ENCODE measurements at places on chromosomes 2 and 18.

DNA sequence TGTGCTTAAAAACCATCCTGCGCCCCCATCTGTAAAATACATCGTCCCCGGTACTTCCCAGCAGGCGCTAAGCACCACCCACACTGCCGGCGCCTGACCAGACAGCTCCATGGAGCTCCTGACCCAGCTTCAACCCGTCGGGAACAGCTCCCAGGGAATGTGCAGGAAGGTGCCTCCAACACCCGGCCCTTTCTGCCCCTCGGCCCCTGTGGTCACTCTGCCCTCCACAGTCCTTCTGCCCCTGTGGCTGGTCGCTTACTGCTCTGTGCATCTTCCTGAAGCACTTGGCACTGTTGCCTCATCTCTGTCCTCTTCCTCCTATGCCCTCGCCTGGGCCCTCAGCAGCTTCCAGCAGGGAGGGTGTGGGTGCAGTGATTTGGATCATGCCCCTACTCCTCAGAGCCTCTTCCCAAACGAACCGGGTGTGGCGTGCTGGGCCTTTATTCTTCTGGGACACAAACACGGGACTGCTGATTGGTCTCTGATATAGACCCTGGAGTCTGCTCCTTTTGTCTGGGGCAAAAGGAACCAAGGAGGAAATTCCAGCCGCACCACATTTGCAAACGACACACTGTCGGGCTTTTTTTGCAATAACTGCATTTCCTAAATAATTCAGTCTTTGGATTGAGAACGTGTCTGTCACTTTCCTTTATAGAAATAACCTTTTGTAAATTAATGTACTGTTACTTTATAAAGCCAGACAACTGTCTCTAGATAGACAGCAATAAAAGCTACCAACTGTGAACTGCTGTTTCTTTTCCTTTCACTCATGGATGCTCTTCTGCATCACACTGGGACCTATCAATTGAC lies 65.9 kb downstream of the ADI1 start:
- DNase-seq = no peak

DNA sequence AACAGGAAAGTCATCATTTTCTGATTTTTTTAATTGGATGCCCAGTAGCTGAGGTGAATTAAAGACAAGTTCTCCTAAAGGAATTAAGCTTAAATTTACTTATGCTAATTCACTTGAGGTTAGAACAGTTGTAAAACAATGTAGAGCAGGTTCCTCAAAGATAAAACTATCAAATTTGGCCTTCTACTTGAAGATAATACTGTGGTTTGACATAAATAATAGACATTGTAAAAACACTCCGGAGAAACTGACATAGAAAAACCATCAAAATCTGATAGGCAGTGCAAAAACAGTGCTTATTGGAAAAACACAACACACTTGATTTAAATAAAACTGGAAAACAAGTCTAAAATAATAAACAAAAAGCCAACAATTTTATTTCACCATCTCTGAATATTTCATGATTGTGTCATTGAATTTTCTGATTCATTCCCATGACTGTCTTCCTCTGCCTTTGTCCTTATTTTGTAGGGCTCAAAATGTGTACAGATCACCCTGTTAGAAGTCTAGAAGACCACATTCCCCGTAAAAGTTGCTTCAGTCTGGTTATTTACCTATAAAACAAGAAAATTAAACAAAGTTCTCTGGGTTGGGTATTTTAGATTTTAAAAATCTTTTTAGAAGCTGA lies 28.3 kb upstream of the SLC40A1 start:
- no peak for DNase-seq

DNA sequence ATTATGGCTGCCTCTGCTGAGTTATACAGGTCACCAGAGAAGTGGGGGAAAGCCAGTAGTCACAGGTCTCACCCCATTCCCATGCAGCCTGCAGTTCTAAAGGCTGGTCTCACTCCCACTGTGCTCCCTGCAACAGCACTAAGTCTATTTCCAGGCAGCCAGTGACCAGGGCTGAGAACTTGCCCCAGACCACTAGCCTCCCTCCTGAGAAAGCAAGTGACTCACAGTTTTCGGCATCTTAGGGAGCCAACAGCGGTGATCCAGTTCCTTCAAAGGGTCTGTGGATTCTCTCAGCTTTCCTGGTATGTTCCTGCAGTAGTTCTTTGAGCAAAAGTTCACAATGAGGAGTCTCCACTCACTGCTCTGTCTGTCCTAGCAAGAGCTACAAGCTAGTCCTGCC lies 329.6 kb upstream of the MAP2 start:
- no peak for DNase-seq

DNA sequence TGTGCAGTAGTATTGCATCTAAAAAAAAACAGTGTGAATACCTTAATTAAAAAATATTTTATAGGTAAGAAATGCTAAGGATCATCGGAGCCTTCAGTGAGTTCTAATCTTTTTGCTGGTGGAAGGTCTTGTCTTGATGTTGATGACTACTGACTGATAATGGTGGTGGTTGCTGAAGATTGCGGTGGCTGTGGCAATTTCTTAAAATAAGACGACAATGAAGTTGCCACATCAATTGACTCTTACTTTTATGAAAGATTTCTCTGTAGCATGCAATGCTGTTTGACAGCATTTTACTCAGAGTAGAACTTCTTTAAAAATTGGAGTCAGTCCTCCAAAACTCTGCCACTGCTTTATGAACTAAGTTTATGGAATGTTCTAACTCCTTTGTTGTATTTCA lies 36.2 kb downstream of the GLS start:
- DNase-seq = no peak

DNA sequence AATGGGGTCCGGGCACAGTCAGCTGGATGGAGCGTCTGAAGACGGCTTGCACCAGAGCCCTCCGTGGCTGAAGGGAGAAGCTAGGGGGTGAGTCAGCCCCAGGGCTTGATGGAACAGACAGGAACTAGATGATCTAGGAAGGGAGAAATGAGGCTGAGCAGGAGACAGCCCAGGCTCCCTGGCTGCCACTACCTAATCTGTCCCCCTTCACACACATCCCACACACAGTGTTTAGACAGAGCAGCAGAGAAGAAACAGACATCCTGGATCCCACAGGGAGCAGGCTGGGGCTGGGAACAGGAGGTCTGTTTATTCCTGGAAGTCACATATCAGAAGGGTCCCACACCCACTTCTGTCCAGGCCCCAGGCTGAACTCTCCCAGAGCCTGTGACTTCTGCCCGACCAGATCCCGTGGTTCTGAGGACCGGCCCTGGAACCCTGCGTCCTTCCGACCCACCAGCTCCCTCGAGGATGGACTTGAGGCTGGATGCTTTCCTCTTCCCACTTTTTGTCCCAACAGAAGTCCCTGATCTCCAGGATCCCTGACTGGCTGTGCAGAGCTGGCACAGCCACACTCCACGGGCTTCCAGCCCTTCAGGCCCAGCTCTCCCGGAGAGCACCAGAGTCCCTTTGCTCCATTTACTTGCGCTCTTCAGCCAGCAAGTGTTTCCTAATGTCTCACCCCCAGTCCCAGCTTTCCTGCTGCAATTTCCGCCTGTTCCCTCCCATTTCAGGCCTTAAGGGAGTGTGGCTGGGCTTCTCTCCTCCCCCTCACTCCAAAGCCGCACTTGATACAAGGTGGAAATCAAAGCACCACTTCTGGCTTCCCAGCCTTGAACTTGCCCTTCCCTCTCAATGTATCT lies 1.5 kb upstream of the GPBAR1 start:
- no peak for DNase-seq

DNA sequence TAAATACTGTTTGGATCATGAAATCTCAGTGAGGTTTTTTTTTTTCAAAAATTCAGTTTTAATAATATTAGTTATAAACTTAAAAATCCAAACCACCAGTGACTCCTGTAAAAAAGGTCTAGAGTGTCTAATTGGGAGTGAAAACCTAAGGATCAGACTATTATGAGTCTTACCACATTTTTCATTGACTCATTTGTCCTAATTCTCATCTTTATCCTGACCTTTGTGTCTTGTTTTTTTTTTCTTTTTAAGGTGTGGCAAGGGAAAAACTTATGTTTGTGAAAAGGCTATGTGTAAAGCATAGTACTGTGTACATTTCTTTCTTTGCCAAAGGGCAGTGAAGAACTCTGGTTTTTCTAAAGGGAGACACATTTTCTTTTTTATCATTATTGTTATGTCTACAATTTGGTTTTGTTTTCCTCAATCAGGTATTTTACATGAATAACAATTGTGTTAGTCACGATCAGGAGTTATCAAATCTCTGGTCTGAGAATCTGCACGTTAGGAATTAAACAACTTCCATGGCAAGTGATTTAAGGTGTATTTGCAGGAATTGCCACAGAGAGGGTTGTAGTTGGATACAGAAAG lies 52.6 kb downstream of the RHBDD1 start:
- no peak for DNase-seq

- DNase-seq = no peak
These were observed 7.7 kb downstream of the RAB27B start for GRCh38 chr18:54835944-54836343.

DNA sequence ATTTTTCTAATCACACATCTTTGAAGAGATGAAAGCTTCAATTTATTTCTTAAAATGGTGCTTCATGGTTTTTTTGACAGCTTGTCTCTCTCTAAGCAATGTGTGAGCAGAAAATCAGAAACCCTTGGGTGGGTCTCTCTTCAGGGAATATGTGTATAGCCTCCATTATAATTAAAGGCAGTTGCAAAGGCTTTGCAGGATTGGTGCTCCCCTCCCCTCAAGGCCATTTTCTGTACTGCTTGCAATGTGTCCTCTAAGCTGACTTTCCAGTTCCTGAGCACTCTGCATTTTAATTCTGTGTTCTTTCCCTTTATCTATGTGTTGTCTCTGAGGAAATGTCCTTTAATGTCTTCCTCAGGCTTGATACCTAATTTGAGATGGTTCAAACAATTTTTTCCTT lies 172.6 kb downstream of the DPP4 start:
- no peak for DNase-seq

- no peak for DNase-seq
These were observed 111.1 kb downstream of the TGFA start for GRCh38 chr2:70442301-70443077.

DNA sequence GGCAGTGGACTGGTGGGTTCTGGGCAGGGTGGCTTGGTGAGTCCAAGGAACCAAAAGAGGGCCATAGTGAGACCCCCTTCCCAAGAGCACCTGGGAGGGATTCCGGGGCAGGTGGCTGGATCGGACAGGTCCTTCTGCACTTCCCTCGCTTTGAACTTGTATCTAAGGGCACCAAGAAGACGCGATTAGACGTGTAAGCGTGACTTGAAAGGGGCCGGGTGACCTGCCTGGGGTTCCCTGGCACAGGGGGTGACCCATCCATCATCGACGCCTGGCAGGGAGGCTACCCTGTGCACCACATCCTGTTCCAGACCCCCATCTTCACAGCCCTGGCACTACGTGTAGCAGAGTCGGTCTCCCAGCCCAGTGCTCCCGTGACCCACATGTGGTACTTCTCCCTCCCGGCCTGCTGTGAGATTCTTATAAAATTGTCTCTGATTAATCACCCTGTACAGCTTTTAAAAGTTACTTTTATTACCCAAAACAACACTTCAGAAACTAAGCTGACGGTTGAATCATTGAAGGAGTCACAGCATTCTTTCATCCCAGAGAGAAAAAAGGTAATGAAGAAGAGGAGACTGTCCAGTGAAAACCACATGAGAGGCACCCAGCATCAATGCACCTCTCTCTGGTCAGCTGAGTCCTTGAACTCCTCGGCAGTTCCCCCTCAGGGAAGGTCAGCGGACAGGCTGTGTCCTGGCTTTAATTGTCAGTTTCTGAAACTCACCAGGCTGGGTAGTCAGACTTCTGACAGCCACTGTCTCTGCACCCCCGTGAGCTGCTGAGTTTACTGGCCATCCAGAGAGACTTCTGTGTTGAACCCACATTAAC lies 13.0 kb downstream of the SH3BP4 start:
- DNase-seq = no peak

DNA sequence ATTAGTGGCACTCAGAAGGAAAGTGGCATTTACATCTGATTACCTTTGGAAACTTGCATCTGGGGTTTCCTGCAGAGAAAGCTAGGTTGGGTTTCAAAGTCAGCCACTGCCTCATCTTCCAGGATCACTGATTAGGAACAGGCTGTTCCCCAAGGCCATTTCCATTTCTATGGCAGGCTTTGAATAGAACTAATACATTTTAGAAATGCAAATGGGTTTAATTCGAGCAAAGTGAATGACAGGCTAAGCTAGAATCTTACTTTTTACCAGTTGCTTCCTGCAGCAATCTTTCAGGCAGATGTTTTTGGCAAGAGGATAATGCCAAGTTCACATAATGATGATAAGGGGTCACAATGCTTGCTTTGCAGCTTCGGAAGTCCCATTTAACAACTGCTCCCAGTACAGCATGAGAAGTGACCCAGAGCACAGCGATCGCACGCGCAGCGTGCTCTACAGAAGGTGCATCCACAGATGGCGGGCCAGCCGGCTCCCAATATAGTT lies 336.7 kb downstream of the LPIN1 start:
- DNase-seq = no peak

DNA sequence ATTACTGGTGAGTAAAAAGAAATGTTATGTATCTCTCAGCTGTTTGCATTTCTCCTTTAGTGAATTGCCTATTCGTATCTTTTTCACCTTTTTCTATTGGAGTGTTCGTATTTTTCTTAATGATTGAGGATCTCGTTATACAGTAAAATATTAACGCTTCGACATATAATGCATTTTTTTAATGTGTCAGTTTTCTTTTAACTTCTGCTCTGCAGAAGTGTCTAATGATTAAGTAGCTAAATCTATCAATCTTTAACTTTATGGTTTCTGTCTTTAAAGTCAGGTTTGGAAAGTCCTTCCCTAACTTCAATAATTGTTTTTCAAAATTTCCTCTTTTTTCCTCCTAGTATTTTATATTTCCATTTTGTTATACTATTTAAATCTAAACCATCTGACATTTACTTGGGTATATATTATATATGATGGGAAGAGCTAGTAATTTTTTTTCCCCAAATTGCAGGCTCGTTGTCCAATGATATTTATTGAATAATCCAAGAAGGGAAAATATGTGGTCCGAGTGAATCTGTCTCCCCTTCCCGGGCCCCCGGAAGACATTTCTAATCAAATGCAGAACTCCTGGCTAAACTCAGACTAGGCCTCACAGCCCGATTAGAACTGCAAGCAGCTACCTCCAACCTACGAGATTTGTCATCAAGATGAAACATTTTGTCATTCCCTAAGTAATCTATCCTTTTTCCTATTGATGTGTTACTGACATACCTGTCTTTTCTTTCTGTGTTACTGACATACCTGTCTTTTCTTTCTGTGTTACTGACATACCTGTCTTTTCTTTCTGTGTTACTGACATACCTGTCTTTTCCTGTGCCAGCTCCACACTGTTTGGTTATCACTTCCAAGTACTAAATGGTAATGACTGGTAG lies 17.2 kb downstream of the PCBP1 start:
- peak; percentile 57 for DNase-seq

GRCh38 chr2:227164763-227165291 lies 403 bp downstream of the COL4A3 start:
- DNase-seq = peak; percentile 47

DNA sequence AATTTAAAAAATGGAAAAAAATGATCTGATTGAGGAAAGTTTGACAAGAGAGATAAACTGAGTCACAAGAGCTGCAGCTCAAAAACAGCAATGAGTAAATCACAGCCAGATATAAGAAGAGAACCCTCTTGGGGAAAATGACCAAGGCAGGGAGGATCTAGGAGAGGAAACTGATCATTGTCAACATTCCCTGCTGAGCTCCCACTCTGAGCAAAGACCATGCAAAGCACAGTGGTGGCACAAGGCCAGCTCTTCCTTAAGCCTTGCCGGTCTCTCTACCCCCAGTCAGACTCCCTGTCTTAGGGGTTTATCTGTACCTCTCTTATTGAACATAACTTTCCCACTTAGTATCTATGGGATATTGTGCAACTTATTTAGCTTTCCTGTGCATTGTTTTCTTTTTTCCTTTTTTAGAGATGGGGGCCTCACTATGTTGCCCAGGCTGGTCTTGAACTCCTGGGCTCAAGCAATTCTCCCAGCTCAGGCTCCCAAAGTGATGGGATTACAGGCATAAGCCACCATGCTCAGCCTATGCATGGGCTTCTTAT lies 54.0 kb upstream of the PPP1CB start:
- no peak for DNase-seq

All from stimulated activated CD4-positive, alpha-beta T cell treated with anti-CD3 and anti-CD28 coated beads, Interleukin-15, amount 100 ng/mL, for 24 hours (primary cell).